ENCODE measurements at places on chromosomes 16 and 17.

DNA sequence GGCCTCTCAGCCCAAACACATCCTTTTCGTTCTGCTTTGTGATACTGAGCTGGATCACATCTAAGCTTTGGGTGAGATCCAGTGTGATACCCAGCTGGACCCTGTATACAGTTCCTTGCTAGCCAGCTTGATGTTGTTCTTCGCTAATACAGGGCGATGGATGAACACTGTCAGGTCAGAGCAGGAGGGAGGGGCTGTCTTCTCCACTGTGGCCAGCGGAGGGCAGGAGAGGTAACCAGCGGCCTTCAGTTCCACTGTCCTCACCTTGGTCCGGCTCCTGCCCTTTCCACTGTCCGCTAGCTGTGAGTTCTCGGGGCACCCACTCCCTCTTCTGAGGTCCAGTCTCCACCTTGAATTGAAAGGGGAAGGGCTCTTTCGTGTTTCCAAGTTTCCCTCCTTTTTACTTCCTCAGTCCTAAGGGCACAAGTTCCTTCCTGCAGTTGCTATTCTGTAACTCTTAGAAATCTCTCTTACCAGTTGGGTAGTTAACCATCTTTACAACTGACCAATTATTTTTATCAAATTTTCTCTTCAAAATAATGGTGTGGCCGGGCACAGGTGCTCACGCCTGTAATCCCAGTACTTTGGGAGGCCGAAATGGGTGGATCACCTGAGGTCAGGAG is 3.0 kb upstream of the ZNF213 start:
- peak; percentile 67 for DNase-seq

- no peak for DNase-seq
Measured at GRCh38 chr17:55845385-55845784, 94.5 kb downstream of the PCTP start.

DNA sequence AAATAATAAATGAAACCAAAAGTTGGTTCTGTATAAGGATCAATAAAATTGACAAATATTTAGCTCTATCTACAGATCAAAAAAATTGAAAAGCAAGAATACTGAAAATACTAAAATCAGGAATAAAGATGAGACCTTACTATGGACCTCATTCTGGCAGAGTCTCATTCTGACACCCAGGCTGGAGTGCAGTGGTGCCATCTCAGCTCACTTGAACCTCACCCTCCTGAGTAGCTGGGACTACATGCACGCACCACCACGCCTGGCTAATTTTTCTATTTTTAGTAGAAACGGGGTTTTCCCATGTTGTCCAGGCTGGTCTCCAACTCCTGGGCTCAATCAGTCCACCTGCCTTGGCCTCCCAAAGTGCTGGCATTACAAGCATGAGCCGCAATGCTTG is 22.0 kb upstream of the KREMEN2 start:
- DNase-seq = no peak

- no peak for DNase-seq
Measured at GRCh38 chr17:61221597-61222471, 177.8 kb upstream of the TBX2 start.

DNA sequence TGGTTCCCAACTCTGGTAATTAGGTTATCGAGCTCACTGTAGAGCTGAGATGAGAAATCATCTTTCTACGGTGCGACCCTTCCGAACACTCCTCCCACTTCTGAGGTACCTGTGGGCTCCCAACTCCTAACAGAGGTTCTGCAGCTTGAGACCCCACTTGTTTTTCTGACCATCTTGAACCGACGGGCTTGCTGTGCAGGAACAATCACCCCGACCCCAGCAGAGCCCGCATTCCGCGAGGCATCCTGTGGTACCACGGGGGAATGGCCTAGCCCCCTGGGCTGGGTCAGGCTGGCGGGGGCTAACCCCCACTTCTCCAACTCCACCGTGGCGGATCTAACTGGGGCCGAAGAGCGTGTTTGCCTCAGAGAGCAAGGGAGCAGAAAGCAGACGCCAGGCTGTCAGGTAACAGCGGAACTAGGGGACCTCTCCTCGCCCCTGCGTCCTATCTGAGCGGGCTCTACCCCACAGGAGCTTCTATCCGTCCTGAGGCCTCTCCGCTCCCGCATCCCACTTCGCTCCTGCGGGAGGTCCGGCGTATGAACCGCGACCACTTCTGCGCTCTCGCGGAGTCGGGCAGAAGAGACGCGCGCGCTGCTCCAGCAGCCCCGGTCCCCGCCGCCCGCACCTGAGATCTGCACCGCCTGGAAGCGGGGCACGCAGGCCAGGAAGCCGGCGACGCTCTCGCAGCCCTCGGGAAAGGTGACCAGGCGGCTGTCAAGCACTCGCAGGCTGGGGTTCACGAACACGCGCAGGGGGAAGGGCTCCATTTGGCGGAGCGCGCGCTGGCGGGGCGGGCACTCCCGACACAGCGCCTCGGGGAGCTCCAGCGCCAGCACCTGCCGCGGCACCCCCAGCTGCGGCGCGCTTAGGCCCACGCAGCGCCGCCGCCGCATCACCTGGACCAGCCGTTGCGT is 761 bp downstream of the PDF start:
- DNase-seq = no peak

DNA sequence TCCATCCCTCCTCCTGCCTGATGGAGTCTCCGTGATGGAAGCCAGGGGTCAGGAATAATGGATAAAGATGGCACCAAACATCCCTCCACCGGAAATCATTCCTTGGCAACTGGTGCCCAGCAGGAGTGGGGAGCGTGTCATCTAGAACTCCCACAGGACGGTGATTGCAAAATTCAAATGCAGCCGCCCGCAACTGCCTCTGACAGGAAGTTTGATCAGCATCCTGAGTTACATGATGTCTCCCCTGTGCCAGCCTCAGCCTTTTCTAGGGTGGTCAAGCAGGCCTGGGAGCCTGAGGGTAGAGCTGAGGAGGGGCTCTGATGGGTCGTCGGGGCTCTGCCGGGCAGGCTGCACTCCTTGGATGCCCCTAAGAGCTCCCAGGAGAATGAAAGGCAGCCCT is 52.8 kb downstream of the GSG1L start:
- DNase-seq = peak; percentile 80

DNA sequence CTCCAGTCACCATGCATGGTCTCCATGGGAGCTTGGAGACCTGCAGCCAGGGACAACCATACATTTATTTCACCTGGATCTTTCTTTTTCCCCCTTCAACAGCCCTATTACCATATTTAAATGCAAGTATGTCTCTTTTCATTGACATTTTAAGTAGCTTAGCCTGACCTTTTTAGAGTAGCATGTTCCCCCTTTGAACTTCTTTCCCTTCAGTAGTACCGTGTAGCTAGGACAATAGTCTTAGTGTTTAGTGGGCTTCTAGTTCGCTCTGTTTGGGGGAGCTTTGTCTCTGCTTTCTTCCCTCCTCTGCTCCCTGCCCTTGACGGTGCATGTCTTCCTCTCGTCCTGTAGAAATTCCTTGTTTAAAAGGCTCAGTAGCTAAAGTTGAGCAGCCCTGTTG is 94.6 kb downstream of the CCDC182 start:
- no peak for DNase-seq

DNA sequence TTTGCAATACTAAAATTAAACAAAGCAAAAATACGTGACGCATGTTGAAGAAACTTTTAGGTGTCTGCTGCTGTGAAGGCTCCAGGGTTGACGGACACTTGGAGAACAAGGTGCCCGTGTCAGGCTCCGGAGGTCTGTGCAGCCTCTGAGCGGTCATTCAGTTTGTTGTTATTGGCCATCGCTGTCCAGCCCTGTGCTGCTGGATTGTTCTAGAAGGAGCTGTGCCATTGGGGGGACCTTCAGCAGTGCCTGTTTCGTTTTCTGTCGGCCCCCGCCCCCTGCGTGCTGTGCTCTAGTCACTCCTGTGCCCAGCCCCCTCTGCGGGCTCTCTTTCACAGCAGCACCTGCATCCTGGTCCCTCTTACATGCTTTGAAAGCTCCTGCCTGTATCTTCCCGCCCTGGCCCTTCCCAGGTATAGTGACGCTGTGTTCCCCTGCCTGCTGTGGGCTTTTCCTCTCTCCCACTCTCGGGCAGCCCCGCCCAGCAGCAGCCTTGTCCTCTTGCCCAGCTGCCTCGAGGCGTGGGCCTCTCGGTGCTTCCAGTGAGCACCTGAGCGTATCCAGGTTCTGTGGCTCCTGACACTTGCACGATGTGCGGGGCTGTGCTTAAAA is 50.7 kb downstream of the RNF213 start:
- no peak for DNase-seq

DNA sequence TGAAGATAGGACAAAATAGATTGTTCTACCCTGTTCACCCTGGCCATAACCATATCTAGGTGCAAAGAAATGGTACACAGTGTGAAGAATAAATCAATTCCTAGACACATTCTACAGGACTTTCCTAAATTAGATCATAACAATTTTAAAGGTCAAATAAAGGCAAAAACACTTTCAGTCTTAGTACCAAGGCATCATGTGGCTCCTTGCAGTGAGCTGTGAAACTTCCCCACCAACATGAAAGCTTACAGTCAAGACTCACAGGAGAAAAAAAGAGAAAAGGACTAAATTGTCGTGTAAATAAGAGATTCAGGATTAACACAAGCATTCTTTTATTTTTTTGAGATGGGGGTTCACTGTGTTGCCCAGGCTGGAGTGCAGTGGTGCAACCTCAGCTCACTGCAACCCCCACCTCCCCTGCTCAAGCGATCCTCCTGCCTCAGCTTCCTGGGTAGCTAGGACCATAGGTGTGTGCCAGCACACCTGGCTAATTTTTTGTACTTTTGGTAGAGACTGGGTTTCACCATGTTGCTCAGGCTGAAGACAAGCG is 14.2 kb downstream of the NSMCE1 start:
- DNase-seq = no peak

DNA sequence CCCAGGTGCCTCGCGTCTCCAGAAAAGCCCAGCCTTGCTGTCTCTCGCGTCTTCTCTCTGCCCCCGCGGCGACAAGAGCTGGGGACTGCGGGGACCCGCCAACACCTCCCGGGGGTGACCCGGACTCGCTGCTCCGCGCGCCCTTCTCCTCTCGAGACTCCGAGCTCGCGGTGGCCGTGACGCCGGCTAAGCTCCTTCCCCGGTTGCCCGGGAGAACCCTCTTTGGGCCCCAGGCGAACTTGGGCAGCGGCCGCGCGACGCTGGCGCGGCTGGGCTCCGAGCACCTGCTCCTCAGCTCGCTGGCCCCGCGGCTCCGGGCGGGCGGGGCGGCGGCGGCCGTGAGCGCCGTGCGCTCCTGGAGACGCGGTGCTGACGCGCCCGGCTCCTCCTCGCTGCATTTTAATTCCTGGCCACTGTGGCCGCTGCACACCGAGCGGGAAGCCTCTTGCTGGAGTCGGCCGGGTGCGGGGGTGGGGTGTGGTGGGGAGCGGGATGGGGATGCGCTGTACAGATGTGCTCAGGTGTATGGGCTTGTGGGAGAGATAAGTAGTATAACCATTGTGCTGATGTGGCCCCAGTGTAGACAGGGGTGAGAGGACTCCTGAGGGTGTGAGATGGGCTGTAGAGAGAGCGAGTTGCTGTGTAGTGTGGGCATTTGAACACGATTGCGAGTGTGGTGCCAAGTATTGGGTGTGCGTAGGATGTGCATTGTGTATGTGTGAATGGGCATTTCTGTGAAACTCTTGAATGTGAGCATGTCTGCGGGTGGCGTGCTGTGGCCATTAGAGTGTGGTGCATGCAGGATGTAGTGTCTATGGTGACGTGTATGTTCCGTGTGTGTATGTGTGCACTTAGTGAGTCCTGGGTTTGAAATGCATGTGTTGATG is at the start of gene ASIC2:
Gene ASIC2 (minus strand): TSS at position 315 of the 887 bp plus-strand sequence.
- no peak for DNase-seq

GRCh38 chr17:82963104-82963950 is 116.1 kb upstream of the METRNL start:
- no peak for DNase-seq
